Left renal cortex interstitium (tissue), 4 donors: ENCODE measurements at places on chromosomes 4 and X.

- DNase-seq: no peak
These were observed 64.5 kb upstream of the STX18 start for GRCh38 chr4:4606321-4606720.

- no peak for DNase-seq
These were observed 343.1 kb upstream of the FAM241A start for GRCh38 chr4:111802191-111802590.

DNA sequence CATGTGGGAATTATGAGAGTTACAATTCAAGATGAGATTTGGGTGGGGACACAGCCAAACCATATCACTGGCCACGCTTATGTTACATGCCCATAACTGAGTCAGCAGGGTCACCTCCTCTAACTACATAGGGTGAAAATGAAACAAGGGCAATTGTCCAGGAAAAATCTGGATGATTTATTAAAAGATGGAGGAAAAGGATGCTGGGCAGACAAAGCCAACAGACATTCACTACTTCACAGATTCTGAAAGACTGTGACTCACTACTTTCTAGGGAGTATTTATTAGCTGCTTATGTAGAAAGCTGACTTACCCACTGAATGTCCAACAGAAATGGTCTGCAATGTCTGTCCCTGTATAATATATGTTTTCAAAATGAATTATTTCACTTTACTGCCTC is 72.4 kb downstream of the APBB2 start:
- DNase-seq: no peak

DNA sequence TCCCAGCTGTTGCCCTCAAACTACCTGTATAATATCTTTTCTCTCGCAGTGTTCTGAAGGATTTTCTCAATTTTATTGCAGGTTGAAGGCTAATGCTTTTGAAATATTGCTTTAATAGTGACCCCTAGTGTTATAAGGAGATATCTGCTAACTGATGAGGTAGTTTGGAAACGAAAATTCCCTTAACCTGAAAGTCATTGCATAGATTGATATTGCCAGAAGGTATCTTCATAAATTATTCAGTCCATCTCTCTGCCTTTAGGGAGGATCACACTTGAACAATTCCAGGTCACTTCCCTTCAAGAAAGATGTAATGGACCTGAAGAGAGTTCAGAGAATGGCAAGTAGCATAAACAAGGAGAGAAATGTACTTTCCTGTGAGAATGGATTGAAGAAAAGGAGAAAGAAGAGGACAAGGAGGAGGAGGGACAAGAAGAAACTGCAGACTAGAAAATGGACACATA is 44.1 kb downstream of the TIGD4 start:
- DNase-seq: no peak
